Lower leg skin (tissue), 4 donors: ENCODE measurements at places on chromosomes 13 and 19. TPM values are rescaled to one million over a fixed set of nuclear protein-coding genes. Genes with fewer than 3 reads are reported as not detected.

SIGLEC8 gene
- 0.65 TPM for total RNA-seq

PRX gene
- 5.6 TPM for total RNA-seq

HDGFL2 gene
- total RNA-seq = 20.9 TPM

BABAM1 gene
- 59.4 TPM for total RNA-seq

SOX1 gene
- total RNA-seq = 0.13 TPM

ZNF574 gene
- total RNA-seq = 29.6 TPM

GGACT gene
- total RNA-seq = 3.6 TPM

C19orf33 gene
- 385 TPM for total RNA-seq

SULT2B1 gene
- 119 TPM for total RNA-seq

SPPL2B gene
- 58.5 TPM for total RNA-seq

DAND5 gene
- not detected for total RNA-seq

DACT3 gene
- total RNA-seq = 4.1 TPM

RGCC gene
- total RNA-seq = 96.6 TPM

RASIP1 gene
- 7.8 TPM for total RNA-seq

ZNF534 gene
- not detected for total RNA-seq

KCNJ14 gene
- 1.0 TPM for total RNA-seq

SERP2 gene
- 0.27 TPM for total RNA-seq

FLT1 gene
- 5.3 TPM for total RNA-seq

APOC4 gene
- not detected for total RNA-seq

TRIM28 gene
- 275 TPM for total RNA-seq

ZNF865 gene
- total RNA-seq = 11.1 TPM

TGFBR3L gene
- total RNA-seq = 3.7 TPM

ZNF723 gene
- not detected for total RNA-seq

YIPF2 gene
- total RNA-seq = 55.3 TPM

ZNF724 gene
- total RNA-seq = 2.2 TPM
